SJCRH30 (cell line): ENCODE measurements at places on chromosomes 5 and 9. TPM values are rescaled to one million over a fixed set of nuclear protein-coding genes. Genes with fewer than 3 reads are reported as not detected.

PFN3 gene
- not detected in 2 replicates for total RNA-seq

SPINK7 gene
- total RNA-seq: not detected in 2 replicates

DMRT2 gene
- total RNA-seq: 28.6 and 33.1 TPM in 2 replicates

LCN9 gene
- total RNA-seq: not detected in 2 replicates

CD72 gene
- total RNA-seq: not detected in 2 replicates

SH3TC2 gene
- 11.8 and 14.1 TPM in 2 replicates for total RNA-seq

MRPS30 gene
- total RNA-seq: 92.0 and 102 TPM in 2 replicates

KCNIP1 gene
- 0.81 and 1.4 TPM in 2 replicates for total RNA-seq
